ENCODE measurements at places on chromosomes 2 and 18.

- DNase-seq = no peak
Measured at GRCh38 chr18:46562674-46563192, 94.3 kb downstream of the LOXHD1 start.

- no peak for DNase-seq
Measured at GRCh38 chr2:15293262-15293937, 267.7 kb downstream of the NBAS start.

DNA sequence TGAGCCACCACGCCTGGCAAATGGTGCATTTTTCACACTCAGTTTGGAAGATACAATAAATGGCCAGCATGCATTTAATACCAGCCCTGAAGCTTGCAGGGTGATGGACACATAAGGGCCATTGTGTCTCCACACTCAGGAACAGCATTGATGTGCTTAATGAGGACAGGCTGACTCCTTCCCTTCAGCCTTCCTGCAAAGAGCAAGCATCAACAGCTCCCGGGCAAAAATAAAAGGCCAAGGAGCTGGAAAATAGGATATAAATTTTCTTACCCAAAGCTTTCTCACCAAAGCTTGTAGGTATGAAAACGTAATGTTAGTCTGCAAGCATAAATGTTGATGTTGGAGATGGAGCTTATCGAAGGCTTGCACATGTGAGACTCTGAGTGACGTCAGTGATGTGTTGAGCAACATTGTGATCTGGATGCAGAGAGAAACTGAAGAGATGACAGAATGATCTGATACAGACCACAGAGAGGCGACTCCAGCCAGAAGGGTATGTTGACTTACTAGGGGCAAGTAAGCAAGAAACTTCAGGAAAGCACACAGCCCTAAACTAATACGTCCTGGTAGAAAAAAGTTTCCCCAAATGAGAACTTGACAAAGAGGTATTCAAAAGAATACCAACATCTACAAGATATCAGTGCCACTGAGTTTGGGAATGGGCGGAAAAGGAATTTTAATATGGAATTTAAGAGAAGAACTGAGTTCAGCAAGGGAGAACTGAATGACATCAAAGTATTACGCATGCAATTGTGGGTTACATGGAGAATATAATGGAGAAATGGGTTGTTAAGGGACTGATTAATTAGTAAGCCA is 256.5 kb downstream of the TGIF1 start:
- no peak for DNase-seq

DNA sequence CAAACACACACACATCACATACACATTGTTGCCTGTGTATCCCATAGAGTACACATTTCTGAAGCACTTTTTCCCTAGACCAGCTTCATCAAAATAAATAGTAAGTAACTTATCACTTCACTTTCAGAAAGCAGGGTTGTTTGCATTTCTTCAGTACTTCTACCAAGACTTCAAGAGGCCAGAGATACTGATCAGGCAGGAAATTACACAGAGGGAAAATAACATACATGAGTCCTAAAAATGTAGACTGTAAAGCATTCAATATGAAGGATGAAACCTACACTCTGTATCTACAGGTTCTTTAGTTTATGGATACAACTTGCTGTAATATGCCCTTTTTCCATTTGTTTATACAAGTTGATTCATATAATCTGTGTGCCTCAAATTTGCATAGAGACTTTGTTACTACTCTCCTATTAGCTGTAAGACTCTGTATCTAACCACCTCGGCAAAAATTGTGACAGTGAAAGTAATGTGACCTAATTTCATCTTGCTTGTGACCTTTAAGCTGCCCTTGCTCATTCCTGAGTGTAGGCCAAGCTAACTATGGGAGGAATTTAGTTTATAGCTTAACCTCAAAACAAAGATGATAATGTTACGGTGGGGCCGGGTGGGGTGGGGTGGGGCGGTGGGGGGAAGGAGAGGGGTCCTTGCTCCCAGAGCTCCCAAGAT is 228.9 kb upstream of the SPOPL start:
- DNase-seq = no peak

- DNase-seq = no peak
Measured at GRCh38 chr18:11159844-11160243, 10.5 kb upstream of the PIEZO2 start.

- no peak for DNase-seq
Measured at GRCh38 chr18:72444111-72444797, 99.9 kb downstream of the CBLN2 start.

DNA sequence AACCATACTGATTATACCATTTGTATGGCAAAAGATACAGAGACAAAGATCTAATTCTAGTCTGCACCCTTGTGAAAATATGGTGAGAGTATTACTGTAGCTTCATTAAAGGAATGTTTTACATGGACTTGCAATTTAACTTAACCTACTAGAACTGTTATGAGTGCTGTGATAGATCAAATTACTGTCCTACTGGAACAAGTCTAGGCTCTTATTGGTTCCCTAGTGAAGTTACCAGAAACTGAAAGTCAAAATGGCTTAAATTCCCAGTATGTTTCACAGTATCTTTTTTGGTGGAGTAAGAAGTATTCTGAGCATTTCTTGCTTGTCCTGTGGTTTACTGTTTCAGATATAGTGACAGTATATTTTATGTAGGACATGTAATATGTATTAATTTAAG is 3.8 kb upstream of the TBR1 start:
- no peak for DNase-seq

DNA sequence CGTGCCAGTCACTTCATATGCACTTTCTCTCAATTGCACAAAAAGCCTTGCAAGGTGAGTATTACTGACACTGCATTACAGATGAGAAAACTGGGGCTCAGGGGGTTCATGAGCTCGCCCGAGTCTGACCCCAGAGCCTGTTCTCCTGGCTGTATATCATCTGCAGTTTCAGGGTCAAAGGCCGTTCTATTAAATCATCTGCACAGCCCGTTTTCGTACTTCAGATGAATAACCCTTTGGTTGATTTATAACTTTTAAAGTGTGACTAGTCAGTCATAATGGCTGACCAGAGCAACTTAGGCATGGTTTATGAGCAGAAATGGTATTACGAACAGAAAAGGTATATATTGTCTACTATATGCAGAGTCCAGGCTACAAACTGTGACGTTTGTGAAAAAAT is 35.3 kb upstream of the NPAS2 start:
- DNase-seq = no peak

GRCh38 chr2:18074476-18074875 is 196.0 kb downstream of the KCNS3 start:
- DNase-seq = no peak

DNA sequence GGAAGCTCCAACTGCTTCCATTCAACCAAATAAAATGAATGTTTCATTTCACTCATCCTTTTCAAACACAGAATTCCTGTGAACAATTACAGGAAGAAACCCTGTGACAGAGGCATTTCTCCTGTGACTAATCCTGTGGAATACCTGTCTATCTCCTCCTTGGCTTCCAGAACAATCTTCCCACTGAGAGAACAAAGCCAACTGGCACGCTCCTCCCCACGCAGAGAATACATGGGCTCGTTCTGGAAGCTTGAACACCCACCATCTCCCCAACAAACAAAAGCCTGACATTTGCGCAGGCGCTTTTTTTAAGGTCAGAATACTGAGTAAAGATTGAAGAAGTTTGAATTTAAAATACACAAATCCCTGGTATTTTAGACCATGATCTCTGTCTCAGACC is 104.7 kb upstream of the SLC66A3 start:
- DNase-seq = no peak

- no peak for DNase-seq
Measured at GRCh38 chr2:237327175-237327950, 86.6 kb downstream of the COL6A3 start.

- no peak for DNase-seq
Measured at GRCh38 chr18:50331691-50332090, 43.2 kb upstream of the SKA1 start.

DNA sequence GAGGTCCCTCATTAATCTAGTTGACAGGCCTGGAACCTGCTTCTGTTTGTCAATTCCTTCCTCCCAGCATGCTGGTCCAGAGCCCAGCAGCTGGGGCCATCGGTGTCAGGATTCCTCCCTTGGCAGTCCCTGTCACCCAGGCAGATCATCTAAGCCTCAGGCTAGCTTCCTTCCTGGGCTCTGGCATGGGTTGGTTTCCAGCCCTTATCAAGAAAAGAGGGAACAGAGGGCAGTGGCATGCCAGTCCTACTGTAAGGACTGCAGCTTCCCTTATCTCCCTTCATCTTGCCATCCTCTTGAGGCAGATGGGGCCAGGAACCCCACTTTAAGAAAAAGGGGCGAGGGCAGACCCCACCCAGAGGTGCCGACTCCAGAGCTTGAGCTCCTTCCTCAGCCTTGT is 10.9 kb upstream of the KCNK3 start:
- no peak for DNase-seq

- DNase-seq = no peak
Measured at GRCh38 chr18:25727281-25727985, 363.0 kb downstream of the SS18 start.

GRCh38 chr18:75063196-75063595 is 145.7 kb downstream of the PTGR3 start:
- DNase-seq = no peak

DNA sequence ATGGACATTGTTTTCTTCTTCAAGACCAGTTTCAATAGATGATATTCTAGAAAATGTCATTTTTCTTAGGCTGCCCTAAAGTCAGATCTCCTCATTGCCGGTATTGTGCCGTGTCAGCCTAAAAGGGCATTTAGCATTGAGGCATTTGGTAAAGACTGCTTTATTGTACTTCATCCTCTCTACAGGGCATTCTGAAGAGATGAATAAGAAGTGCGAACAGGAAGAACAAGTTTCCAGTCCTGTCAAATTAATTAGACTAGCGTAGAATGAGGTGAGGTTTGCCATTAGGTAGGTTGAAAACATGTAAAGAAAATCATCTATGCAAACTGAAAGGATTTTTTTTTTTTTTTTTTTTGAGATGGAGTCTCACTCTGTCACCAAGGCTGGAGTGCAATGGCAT is 60.6 kb downstream of the ETAA1 start:
- no peak for DNase-seq

DNA sequence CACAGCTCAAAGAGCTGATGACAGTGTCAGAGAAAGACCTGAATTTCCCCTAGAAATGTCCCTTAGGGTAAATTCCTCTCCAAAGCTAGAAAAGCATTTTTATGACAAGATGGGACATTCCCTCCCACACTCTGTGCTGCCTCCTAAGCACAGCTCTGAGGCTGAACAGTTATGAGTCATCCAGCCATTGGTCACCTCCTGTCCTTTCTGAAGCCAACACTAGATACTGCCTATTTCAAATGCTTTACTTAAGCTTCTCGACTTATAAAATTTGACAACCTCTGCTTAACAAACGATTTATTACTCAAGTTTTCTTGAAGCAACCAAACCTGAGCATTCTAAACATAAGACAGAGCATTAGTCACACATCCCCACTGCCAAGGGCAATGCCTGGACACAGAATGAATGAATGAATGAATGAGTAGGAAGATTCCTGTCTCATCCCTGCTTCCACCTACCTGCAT is 35.4 kb downstream of the B4GALT6 start:
- no peak for DNase-seq

DNA sequence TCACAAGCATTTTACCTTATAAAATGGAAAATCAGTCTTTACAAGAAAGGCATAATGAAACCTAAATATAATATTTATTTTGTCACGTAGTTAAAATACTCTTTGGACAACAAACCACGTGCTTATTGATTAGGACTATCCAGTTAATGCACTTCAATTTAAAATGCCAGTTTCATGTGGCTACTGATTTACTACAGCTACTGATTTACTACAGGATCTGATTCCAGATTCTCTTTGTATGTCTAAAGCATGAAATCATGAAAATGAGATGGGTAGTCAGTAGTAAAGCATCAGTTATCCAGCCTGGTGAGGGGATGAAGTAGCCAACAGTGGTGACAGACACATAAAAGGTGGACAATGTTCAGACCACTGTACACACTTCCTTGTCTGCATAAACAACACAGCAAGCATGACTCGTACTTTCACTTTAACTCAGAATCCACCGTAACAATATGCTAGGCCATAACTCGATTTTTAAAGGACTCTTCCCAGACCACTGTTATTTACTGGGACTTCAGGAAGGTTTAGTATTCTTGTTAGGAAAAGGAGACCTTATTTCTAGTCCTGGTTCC is 24.9 kb downstream of the ACAA2 start:
- no peak for DNase-seq

DNA sequence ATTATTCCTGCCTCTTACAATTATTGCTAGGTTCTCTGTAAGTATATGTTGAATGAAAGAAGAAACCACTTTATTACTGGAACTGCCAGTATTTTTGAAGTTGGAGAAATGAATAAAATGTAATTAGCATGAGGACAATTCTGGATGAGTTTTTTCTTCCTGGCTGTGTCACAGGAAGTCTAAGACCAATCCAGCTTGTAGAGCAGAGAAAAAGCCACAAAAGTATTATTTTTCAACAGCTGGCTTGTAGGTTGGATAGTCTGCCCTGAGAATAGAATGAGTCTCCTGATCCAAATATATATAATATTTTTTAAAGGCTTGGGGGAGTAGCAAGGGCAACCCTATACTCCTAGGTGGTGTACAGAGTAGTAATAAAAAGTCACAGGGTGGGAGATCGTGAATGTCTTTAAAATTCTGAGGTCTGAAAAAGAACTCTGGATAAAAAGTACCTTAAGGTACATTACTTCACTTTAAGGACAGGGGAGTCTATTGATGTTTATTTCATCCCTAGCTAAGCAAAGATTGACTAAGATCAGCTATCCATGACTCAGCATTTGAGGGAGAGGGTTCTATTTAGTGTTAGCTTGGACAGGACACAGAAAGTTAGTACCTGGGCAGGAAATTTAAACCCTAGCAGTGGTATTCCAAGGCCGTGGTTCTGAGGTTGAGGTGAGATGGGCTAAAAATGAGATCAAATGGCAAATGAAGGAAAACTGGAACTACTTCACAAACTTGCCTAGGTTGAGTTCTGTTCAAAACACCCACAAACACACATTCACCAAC is 31.7 kb downstream of the SLC40A1 start:
- no peak for DNase-seq

DNA sequence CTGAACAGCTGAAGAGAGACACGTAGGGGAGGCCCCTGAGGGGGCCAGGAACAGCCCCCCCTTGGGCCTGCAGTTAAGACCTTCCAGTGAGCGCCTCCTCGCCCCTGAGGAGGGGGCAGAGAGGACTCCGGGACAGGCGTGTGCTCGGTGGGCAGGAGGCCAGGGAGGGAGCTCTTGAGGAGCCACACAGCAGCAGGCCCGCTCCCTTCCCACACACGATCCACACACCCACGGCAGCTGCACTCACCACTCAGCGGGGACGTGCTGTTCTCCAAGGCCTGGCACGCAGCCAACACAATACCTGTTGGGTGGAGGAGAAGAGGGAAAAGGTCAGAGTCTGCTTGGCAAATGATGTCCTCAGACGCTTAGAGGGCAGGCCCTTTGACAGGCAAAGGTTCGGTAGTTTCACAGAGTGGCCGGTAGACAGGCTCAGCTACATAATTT is 39.0 kb downstream of the TGFA start:
- DNase-seq = peak; percentile 75

DNA sequence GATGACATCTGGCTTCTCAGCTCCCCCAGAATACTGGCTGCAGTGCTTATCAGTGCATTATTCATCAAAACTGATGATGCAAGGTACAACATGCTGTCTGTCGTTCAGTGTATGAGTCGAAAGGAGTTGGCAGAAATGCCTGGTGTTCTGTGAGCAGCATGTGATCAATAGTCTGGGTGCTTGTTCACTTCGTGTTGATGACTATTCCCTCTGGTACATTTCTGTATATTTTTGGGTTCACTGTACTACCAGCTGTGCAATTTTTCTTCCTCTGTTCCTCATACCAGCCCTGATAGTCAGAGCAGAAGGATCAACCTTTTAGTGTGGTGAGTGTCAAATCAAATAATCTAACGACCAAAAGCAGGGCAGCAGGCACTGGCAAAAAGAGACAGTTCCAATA is 59.0 kb upstream of the KLHL14 start:
- DNase-seq = no peak

All from COR-L47 (cell line).